ENCODE measurements at places on chromosomes 7 and 10.

- DNase-seq: no peak
Observed at GRCh38 chr10:93542358-93542791, 24.1 kb upstream of the FFAR4 start.

GRCh38 chr10:5720182-5720581 is 35.5 kb downstream of the TASOR2 start:
- no peak for DNase-seq

GRCh38 chr7:72335561-72336381 is 76.4 kb downstream of the CALN1 start:
- no peak for DNase-seq

DNA sequence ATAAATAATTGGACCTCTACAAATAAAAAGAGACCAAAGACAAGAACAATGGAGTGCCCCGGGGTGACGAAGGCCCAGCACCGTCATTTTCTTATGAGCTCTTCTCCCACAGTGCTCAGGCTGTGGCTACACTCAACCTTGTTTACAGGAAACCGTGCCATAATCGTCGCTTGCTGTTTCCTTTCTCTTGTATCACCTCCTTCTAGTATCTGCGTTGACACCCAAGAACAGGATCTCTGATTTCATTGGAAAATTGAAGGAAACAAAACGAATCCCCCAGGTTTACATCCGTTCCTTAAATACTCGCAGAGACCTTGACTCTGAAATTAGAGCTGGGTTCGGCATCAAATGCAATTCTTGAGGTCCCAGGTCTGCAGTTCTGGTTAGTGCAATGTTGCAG is 1.7 kb upstream of the IGFBP3 start:
- DNase-seq: no peak

DNA sequence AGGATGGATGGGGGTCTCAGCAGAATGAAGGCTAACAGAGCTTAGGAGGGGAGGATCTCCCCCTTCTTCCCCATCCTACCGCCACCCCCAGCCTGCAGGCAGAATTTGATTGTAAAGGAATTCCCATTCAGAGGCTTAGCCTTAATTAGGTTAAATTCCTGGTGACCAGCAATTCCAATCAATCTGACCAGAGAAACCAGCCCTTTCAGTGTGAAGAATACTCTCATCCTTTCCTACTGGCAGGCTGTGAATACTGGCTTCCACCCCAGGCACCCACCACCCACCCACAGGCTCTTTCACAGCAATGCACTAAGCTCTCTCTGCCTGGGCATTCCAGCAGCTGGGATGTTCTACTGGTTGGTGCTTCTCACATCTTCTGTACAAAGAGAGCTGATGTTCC is 137.9 kb upstream of the LYZL1 start:
- DNase-seq: no peak

GRCh38 chr7:3427957-3428356 is 126.9 kb downstream of the SDK1 start:
- no peak for DNase-seq

- DNase-seq: no peak
Observed at GRCh38 chr10:62818426-62819011, 2.4 kb upstream of the EGR2 start.

DNA sequence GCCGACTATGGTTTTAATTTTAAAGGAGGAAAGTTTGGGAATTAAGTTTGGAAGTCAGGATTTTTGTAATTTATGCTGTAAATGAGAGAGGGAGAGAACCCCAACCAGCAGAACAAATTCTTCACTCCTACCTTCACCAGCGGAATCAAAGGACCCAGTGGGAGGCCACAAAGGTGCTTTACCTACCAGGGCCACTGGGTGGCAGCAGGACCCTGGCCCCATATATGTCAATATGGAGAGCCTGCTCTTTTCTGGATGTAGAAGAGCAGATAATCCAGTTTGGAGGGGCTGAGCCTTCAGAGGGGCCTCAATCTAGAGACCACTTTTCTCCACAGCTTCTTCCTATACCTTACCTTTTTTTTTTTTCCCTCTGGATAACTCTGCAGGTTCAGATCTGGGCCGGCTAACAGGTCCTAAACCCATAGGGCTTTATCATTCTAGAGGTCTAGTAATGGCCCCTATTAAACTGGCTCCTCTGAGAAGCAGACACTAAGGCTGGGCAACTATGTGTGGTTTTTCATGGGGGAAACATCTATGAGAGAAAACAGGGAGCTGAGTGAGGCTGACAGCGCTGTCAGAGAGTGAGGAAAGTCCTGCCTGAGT is 8.5 kb upstream of the SCD start:
- peak; percentile 66 for DNase-seq

- no peak for DNase-seq
Observed at GRCh38 chr7:123154231-123154860, 45.4 kb downstream of the SLC13A1 start.

DNA sequence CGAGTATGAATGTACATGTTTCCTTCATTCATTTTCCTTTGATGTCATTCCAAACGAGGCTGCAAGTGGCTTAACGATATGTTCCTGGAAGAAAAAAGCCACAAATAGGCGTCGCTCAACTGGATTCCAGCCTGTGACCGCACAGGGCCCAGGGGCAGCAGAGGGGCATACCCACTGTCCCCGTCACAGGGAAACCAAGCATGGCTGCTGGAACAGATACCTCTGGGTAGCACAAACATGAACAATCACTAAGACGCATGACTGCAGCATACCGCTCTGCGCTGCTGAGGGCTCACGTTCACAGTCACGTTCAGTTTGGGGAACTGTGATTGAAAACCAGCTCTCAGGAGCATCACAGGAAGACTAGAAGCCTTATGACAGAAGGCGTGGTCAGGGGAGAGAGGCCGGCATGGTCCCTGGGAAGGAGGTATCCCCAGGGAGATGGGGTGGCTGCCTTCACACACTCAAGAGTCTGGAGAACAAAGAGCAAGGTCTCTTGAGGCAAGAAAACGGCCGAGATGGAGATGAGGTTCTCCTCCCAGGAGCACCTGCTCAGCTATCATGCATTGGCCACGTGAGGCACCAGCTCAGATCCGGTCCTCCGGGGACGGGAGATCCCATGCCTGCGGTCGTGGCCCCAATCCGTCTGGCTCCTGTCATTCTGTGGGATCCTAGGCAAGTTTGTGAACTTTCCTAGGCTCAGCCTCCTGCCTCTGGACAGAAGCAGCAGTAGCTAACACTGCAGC is 213.6 kb downstream of the DIP2C start:
- no peak for DNase-seq

DNA sequence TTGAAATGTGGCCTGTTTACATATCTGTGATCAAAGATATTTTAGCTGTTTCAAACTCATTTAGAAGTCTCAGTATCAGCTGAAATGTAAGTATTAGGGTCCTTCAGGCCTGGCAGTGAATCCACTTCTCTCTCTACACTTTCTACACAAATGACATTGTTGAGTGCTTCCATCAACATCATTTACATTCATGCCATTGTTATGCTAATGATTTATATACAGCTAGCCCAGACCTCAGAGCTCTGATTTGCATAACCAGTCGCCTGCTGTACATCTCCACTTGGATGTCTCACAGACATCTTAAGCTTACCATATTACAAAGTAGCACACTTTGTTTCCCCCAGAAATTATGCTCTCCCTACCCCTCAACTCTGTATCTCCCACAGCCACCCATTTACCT is 71.6 kb downstream of the GSDME start:
- no peak for DNase-seq

DNA sequence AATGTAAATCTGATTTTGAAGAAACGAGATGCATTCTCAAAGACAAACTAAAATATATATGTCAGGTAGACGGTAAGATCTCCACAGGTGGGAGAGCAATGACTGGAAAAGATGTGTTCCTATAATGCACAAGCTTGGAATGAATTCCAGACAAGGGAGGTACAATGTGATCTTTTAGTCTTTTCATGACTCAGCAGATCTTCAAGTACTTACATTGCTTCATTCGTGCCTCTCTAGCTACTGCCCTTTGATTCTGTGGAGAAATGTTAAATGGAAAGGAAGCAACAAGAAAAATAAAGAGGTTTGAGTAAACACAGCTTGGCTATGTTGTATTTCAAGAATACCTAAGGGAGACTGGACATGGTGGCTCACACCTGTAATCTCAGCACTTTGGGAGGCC is 106.6 kb downstream of the GAD2 start:
- DNase-seq: no peak

DNA sequence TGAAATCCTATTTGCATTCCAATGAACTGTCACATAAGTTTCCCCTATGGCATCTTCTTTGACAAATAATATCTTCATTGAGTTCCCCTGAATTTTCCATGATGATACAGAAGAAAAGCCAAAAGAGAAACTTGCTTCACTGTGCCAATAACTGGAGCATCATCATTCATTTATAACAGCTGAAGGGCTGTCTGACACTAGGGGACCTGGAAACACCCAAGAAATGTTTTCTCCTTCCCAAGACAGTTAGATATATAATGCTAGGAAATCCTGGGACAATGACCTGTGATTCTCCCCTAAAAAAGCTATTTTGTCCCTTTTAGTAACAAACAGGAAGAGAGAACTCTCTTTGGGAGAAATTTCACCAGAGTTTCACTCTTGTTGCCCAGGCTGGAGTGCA is 133.6 kb downstream of the SEMA3C start:
- DNase-seq: no peak

DNA sequence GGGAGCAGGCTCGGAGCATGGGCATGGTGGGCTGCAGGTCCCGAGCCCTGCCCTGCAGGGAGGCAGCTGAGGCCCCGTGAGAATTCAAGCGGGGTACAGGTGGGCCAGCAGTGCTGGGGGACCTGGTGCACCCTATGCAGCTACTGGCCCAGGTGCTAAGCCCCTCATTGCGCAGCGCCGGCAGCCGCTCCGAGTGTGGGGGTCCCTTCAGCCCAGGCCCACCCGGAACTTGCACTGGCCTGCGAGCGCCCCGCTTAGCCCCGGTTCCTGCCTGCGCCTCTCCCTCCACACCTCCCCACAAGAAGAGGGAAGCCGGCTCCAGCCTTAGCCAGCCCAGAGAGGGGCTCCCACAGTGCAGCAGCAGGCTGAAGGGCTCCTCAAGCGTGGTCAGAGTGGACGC is 250.7 kb downstream of the CRPPA start:
- DNase-seq: no peak

- DNase-seq: no peak
Observed at GRCh38 chr10:71729161-71729636, 9.6 kb upstream of the C10orf105 start.

GRCh38 chr7:140537750-140538482 is 58.6 kb upstream of the MKRN1 start:
- no peak for DNase-seq

DNA sequence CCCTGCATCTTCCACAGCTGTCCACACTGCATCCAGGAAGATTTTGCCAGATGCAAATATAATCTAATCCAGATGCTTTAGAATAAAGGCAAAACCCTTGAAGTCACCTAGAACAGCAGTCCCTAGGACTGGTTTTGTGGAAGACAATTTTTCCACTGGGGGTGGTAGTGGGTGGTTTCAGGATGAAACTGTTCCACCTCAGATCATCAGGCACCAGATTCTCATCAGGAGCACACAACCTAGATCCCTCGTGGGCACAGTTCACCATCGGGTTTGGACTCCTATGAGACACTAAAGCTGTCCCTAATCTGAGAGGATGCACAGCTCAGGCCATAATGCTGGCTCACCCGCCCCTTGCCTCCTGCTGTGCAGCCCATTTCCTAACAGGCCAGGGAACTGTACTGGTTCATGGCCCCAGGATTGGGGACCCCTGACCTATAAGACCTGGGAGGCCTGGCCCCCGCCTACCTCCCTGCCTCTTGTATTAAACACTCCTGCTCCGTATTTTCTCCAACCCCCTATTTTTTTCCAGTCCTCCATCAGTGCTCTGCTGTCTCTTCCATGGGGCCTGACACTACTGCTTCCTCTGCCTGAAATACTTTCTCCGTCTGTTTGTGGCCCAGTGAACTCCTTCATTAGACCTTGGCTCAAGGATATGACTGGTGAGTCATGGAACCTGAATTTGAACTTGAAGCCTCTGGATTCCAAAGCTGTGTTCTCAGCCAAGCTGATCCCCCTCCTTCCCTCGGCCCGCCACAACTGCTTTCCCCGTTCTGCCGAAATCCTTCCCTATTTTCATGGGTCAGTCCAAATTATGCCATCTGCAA is 79.9 kb upstream of the RHEB start:
- no peak for DNase-seq

GRCh38 chr7:51428217-51428887 is 111.7 kb upstream of the COBL start:
- no peak for DNase-seq

GRCh38 chr7:54596747-54597146 is 54.6 kb downstream of the VSTM2A start:
- DNase-seq: no peak

GRCh38 chr7:4073052-4073451 is 609.0 kb upstream of the FOXK1 start:
- no peak for DNase-seq

GRCh38 chr10:59108886-59109288 is 67.6 kb upstream of the PHYHIPL start:
- no peak for DNase-seq

DNA sequence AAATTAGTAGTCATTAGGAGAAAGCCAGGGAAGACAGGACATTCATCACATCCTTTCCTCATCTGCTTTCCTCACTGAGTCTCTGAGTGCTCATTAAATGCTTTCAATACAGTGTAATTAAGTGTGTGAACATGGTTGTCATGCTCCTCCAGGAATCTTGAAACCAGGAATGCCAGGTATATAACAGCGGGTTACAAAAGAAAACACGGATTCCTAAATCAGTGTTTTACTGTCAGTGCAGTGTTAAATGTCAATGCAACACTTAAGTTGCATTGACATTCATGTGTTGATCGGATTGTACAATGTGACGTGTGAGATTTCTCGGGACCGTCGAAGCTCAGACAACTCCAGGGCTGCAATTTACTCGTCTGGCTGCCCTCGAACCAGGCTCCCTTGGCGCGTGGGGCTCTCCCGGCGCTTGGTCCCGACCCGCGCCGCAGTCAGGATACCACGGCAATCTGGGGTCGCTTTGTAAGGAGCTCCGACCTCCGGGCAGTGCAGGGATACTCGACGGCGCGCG is 455 bp upstream of the SPAG6 start:
- no peak for DNase-seq

DNA sequence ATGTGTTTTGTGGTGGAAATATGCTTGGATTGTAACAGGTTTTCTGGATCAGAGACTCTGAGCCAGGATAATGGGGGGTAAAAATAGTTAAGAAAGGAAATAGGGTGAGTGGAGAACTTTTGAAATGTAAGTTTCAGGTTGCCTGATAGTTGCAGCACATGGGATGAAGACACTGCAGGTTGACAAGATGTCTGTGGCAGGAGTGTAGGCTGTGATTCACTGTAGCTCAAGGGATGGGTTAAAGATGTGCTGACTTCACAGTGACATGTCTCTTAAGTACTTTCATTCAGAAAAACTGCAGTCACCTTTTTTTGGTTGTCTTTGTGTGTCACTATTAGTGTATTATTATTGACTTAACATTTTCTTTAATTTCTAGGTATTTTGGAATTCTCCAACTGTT is 63.5 kb upstream of the SLC39A12 start:
- DNase-seq: no peak

DNA sequence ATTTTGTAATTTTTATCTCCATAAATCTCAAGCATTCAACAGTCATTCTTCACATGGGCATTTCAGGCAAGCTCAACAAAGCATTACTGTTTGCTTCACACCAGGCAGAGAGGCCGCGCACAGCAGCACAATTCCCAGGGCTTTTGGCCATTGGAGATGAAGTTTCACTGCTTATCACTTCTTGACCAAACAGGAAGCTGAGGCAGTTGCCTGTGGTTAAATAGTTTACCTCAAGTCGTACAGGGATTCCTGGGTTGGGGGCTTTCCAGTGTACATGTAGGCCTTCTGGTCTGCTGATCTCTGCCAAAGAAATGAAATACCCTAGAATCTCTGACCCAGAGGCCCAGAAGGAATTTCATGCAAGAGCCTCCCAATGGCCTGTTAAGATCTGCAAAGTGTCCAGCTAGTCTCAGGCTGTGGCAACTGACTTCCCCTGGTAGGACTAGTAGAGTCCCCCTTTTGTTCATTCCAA is 11.2 kb upstream of the PRDX3 start:
- no peak for DNase-seq
